ENCODE measurements at places on chromosomes 6 and 20.

GRCh38 chr20:61556111-61556510 is 304.1 kb downstream of the CDH4 start:
- DNase-seq, result peak; percentile 24

GRCh38 chr6:134553936-134554335 is 236.0 kb upstream of the SGK1 start:
- no peak for DNase-seq

- no peak for DNase-seq
These were observed 24.7 kb downstream of the SYNJ2 start for GRCh38 chr6:158006331-158006730.

GRCh38 chr6:134908906-134909516 is 40.9 kb downstream of the ALDH8A1 start:
- DNase-seq, result peak; percentile 74

DNA sequence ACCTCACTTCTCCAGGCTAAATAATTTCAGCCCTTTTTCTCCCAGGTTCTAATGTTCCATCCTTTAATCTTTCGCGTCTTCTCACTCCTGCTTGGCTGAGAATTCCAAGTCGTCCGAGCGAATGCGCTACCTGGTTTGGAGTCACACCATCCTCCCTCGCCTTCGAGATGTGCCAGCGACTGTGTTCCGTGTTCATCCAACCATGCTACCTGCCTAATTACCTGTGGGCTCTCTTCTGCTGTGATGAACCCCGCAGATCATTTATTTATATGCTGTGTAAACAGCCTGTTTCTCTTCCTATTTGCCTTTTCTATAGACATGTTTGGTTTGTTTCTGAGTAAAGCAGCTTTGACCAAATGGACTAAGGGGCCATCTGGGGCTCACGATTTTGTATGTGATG is 83.5 kb upstream of the TMEM181 start:
- no peak for DNase-seq

GRCh38 chr6:119347466-119348095 is 2.0 kb downstream of the MAN1A1 start:
- DNase-seq, result no peak

DNA sequence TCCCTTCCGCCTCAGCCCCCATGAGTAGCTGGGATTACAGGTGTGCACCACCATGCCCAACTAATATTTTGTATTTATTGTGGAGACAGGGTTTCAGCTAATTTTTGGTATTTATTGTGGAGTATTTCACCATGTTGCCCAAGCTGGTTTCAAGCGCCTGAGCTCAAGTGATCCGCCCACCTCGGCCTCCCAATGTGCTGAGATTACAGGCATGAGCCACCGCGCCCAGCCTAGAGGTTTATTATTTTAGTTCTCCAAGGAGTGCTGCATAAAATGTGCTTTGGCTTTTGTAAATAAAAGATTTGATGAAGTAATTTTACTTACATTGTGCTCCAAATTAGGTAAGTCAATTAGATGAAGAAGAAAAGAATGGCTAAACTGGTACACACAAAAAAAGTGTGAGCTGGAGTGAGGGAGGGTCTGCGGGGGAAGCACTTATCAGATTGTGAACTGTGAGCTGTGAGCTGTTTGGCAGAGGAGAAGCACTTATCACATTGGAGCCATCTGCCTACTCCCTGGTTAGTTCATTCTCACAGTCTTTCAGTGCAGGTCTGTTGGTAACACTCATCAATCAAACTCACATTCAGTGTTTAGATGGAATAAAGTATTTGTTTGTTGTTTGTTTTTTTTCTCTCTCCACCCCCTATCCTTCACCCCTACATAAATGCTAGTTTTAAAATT is 398.0 kb downstream of the EPHA7 start:
- DNase-seq, result no peak

- DNase-seq, result no peak
These were observed 35.1 kb upstream of the SRPK1 start for GRCh38 chr6:35955970-35956369.

GRCh38 chr6:146357578-146358430 is 185.8 kb upstream of the RAB32 start:
- no peak for DNase-seq

GRCh38 chr6:159969204-159969912 is 476 bp downstream of the IGF2R start:
- no peak for DNase-seq

DNA sequence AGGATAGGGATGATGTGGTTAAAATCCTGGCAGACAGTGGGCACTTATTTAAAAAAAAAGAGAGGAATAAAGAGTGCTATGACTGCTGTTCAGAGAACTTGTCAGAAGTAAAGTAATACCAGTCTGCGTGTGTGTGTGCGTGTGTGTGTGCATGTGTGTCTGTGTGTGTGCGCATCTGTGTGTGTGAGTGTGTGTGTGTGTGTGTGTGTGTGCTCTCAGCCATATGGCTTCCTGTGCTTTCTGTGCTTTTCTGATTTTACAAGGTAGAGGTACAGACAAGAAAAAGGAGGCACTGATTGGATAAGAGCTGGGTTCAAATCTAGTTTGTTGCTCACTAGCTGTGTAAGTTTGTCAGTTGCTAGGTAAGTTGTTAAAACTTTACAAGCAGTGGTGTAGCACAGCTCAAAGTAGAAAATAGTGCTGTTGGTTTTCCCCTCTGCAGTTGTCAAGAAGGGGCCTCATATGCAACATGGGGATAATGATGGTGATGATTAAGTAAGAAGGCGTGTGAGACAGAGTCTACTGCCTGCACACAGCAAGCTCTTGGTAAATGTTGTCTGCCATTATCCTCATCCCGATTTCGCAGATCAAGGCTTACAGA is 155.3 kb upstream of the ZNF217 start:
- DNase-seq, result no peak

- no peak for DNase-seq
These were observed 180.5 kb downstream of the IBTK start for GRCh38 chr6:82066991-82067411.

- DNase-seq, result no peak
These were observed at the start of gene LST1 for GRCh38 chr6:31586008-31586407. LST1 (plus strand) TSS chr6:31586277; CDS start chr6:31587300, 1,023 bp downstream.

GRCh38 chr20:33853507-33853813 is 42.3 kb downstream of the CHMP4B start:
- DNase-seq, result no peak

GRCh38 chr6:6006006-6006427 is 708 bp downstream of the NRN1 start:
- DNase-seq, result no peak

DNA sequence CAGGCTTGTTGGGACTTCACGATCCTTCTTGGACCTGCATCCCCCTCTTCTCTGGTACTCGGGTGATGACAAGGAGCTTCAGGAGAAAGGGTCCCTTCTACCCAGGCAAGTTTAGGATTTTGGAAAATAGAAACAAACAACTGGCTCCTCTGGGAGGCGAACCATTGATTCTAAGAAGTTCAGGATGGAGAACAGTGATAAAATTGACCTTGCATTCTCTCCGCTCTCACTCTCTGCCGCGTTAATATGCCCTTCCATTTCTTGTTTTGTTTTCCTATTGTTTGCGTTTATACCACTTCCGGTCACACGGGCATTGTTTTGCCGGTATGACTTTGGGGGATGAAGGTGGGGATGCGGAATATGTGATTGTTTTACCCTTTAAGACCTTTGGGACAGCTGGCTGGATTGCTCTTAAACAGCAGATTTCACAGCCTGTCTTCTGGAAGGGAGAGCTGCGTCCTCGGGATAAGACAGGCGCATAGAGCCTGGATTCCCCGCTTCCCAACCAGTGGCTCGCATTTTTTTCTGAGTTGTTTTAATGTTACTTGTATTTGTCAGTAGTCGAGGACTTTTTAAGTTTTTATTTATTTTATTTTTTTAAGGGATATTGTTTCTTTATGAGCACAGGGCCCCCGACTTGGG is 144.3 kb upstream of the ZNF184 start:
- no peak for DNase-seq

GRCh38 chr6:45563041-45563440 is 185.3 kb upstream of the SUPT3H start:
- DNase-seq, result no peak

GRCh38 chr20:38143646-38144554 is 21.2 kb downstream of the TGM2 start:
- DNase-seq, result peak; percentile 78

GRCh38 chr6:83057705-83058321 is 7.8 kb downstream of the UBE3D start:
- no peak for DNase-seq

DNA sequence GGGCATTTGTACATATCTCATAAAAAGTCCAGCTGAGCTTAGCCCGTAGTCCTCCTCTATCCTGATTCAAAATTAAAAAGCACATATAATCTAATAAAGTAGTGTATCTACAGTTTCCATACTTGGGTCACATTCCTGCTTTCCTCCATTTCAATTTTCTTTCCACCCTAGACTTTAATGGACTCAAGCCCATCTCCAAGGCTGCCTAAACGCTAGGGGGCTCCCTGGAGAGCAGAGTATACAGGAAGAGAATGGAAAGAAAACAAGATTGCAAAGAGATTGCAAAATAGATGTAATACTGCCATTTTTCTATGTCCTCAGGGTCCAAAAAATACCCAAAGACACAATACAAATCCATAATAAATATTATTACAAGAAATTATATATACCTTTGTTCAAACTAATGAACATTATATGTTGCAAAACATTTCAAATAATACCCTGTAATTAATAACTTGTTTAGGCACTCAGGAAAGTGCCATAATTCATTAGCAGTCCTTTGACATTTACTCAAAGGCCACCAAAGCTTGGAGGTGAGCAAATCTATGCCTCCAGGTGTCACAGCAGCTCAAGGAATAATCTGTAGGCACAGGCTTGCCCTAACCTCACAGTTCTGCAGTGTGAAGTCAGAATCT is 2.4 kb upstream of the MCM3 start:
- DNase-seq, result no peak

- no peak for DNase-seq
These were observed 69.1 kb upstream of the BTN3A2 start for GRCh38 chr6:26295691-26296555.

DNA sequence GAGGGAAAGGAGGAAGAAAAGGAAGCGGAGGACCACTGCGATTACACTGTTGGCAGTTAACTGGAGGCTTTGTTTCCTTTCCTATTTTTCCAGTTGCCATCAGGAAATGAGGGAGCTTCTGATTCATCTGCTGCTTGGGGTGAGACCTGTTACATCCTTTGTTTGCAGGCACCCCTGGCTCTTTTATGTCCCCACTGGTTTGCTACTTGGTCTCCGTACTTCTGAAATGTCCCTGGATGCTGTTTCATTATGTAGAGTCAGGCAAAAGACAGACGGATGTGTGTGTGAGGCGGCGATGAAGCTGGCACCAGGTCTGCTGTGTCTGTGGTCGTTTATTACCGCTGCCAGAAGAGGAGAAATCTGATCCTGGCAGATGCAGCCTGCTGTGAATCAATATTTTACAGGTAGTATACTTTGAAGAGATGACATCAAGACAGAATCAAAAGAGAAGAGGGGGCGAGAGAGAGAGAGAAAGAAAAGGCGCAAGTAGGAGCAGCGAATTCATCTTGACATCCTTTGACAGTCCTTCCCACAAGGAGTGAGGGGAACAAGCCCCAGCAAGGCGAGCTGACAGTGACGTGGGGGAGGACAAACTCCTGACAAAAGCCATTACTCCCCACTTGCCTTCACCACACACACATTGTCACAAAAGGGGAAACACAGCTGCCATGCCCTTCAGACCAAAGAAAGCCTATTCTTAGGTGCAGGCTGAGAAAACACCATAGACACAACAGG is 145.9 kb upstream of the FBXL4 start:
- no peak for DNase-seq

- no peak for DNase-seq
These were observed 562 bp downstream of the GGT7 start for GRCh38 chr20:34871966-34872621.

DNA sequence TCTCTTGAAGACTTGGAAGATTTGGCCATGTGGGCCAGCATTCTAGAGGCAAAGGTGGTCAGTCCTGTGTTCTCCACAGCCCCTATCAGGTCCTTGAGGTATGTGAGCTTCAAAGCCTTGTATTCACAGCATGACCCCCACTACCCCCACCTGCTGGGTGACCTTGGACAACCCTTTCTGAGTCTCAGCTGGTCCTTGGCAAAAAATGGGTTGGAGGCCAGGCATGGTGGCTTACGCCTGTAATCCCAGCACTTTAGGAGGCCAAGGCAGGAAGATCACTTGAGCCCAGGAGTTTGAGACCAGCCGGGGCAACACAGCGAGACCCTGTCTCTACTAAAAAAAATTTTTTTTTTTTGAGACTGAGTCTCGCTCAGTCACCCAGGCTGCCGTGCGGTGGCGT is 42.6 kb downstream of the UBE2V1 start:
- no peak for DNase-seq

GRCh38 chr6:44257753-44258324 is 511 bp upstream of the SLC35B2 start:
- no peak for DNase-seq

GRCh38 chr6:161918628-161919205 is 644.9 kb upstream of the AGPAT4 start:
- no peak for DNase-seq

- DNase-seq, result no peak
These were observed 1.9 kb upstream of the FUCA2 start for GRCh38 chr6:143513410-143513809.

DNA sequence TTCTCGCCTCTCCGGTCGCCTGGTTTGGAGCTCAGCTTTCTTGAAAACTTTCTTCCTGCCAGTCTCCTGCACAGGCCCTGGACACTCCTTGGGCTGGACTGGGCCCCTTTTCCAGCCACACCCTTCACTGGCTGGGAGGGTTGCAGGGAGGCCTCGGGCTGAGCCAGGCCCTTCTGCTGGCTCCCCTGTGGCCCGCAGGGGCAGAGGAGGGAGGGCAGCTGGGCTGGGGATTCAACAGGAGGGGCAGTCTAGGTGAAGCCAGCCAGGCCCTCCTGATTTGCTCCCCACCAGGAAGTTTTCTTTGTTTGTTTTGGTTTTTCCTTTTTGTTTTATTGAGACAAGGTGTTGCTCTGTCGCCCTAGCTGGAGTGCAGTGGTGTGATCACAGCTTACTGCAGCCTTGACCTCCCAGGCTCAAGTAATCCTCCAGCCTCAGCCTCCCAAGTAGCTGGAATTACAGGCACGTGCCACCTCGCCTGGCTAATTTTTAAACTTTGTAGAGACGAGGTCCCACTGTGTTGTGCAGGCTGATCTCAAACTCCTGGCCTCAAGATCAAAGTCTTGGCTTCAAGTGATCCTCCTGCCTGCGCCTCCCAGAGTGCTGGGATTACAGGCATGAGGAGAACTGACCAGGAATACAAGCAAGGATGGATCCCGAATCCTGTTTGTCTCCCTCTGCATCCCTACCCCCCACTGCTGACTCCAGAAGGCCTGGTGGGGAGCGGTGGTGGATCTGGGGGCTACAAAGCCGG is 23.5 kb upstream of the CDH22 start:
- DNase-seq, result no peak

DNA sequence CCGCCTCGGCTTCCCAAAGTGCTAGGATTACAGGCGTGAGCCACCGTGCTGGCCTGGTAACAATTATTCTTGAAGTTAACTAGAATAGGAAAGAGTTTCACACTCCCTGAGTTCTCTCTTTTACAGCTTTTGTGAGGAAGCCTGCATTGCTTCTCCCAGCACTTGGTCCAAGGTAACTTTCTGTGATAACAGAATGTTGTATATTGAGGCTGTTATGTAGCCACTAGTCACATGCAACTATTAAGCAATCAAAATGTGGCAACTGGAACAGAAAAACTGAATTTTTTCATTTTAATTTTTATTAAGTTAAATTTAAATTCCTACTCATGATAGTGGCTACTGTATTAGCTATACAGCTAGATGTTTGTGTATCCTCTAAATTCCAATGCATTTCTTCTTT is 2.5 kb downstream of the TRIM38 start:
- DNase-seq, result no peak
